WTC11 (cell line): ENCODE measurements at places on chromosomes 6 and 20.

DNA sequence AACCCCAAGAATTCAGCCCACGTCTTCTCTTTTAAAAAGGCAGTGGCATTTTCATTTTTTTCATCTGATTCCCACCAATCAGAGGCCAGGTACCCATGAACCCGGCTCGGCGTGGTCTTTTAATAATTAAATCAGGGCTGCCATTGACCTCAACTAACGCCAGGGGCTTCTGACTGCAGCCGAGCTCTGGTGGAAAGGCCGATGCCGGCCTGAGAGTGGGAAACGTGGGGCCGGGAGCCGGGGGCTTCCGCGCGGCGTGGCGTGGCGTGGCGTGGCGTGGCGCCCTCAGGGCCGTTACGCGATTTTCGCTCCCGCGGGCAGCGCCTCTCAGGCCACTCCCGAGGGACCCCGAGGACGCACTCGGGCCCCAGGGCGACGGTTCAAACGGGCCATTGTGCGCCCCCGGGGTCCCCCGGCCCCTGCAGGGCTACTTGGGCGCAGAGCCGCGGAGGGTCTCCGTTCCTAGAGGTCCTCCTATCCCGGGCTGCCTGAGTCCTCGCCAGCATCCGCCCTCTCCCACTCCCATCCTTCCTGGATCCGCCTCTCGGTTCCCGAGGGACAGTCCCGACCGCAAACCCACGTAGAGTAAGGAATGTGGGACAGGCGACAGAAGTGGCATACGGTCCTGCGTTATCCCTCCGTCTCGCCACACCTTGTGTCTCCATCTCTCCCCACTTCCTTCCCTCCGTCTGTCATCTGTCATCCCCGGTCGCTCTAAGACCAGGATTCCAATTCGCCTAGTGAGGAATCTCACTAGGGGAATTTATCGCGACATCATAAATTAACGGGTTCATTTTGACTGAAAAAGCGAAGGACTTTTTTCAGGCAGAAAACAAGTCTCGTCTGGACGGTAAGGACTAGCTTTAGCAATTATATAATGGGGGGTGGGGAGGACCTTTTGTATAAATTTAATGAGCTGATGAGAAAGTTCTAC lies 876 bp upstream of the TBPL1 start:
- DNase-seq: peak; percentile 26

GRCh38 chr6:138682704-138683527 lies 90.7 kb upstream of the CCDC28A start:
- DNase-seq: no peak

- no peak for DNase-seq
Measured at GRCh38 chr20:21259346-21259745, 43.8 kb upstream of the XRN2 start.

DNA sequence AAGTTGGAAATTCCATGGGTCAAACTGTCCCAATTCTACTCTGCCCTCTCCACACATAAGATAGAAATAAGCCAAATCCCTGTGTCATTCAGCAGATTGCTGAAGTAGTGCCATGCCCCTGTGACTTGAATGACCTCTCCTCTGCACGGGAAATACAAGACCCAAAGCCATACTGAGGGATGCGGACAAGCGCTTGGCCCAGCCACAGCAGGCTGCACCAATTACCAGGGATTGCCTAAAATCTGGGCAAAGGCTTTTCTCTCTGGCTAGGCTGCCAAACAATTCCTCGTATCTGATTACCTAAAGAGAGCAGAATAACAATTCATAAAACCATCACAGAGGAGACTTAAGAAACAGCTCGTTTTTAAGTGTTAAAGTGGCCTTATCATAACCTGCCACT lies 421.8 kb upstream of the JARID2 start:
- DNase-seq: no peak

DNA sequence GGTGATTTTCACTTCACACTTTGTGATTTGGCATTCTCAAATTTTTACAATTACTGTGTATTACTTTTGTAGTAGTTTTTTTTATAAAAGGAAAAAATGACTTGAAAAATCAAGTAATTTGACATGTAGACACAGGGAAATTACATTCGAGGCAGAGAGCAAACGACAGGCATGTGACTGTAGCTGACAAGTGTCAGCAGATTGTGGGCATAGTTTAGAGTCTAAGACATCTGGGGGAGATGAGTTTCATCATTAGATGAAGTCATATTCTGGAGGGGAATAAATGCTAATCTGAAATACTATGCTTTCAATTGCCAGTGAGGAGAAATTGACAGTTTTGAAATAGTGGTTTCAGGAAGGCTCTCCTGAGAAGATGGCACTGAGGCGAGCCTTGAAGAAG lies 126.0 kb downstream of the MTHFD1L start:
- DNase-seq: no peak

DNA sequence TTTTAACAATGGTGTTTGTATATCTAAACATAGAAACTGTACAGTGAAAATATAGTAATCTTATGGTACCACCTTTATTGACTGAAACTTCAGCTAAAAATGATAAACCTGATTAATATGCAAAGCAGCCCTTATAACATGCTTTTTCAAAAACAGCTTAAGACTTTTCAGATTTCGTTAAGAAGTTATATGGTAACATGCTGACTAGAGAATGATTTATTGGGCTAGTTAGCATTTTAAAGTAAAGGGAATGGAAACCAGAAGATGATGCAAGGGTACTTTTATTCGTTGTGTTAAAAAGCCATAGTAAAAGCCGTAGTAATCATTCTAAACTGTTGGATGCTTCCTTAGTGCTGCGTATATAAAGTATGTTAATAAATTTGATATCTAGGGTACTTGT lies 50.5 kb downstream of the CBFA2T2 start:
- DNase-seq: no peak

DNA sequence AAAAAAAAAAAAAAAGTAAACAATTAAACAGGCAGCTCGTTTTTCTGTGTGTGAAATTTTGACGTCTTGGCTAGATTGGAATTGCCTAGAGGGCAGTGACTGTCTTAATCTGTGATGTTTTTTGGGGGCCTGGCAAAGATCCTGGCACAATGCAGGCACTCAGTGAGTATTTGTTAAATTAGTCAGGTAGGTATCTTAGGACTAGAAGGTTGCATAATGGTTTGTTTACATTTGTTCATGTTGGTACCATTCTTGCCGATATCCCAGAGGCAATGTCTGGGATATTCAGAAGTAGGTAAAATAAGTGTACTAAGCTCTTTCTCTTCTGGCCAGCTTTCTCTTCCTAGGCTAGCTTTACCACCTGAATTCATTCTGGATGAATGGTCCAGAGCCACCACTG lies 2.5 kb downstream of the AAR2 start:
- DNase-seq: no peak

DNA sequence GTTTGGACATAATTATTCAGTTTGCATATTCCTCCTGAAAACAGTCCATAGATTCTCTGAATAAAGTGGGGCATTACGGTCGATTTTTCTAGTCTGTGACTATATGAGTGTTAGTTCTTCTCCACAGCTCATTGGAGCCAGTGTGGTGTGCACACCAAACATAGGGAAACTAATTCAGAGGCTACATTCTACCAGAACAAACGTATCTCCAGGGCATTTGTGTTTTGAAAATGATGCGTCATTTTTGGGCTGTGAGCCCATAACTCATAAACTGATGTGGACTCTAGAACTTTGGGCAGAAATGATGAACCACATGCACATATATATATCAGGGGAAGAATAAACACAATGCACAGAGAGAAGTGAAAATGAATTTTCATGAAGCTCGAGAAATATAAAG lies 41.8 kb downstream of the C6orf58 start:
- DNase-seq: no peak
